ENCODE measurements at places on chromosomes 5 and 9.

DNA sequence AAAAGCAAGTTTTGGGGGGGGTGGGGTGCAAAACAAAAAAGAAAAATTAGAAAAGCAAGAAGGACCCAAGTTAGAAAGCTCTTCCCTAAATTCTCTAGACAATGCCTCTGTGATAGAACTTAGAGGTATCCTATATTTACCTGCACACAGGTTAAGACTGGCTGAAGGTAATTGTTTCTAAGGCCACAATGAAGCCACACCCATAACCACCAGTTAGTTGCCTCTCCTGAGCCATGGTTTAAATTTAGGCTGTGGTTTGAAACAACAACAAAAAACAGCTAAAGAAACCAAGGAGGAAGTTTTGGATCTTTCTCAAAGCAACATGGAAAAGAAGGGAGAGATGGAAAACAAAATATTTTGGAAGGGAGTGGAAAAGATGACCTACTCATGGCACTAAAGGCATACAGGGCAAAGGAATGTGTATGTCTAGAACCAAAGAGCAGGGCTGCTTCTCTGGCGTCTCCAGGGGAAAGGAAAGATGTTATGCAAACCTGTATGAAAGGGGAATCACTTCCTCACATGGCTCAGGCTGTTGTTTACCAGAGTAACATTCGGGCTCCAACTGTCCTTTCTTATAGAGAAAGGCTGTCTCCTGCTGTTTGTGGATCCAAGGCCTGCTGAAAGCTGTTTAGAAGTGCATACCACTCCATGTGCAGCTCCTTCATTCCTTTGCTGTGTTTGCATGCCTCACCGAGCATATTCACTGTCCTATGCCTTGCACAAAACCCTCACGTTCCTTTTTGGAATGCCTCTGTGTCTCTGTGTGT is 408.9 kb upstream of the MPDZ start:
- ATAC-seq: no peak

- ATAC-seq: no peak
Measured at GRCh38 chr9:97558701-97559101, 57.2 kb downstream of the TMOD1 start.

DNA sequence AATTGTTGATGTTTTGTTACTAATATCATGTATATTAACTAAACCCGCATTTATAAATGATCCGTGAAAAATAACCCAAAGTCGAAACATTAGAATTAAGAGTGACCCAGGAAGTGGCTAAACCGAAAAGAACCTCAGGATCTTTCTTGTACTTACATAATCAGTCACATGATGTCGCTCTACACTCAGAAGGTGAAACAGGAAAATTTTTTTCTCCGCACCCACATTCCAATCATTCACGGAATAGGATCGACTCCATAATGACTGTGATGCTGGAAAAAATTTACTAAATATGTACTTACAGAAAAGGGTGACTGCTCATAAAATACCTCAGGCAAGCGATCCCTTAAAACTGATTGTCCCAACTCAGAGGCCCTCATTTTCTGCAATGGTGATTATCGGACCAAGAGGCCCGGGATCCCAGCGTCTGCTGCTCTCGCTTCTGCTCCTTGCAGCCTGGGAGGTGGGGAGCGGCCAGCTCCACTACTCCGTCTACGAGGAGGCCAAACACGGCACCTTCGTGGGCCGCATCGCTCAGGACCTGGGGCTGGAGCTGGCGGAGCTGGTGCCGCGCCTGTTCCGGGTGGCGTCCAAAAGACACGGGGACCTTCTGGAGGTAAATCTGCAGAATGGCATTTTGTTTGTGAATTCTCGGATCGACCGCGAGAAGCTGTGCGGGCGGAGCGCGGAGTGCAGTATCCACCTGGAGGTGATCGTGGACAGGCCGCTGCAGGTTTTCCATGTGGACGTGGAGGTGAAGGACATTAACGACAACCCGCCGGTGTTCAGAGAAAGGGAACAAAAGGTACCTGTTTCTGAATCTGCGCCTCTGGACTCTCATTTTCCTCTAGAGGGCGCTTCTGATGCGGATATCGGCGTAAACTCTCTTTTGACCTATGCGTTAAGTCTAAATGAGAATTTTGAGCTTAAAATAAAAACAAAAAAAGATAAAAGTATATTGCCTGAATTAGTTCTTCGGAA is at the start of gene PCDHA12:
PCDHA12 (plus strand) TSS at position 224 of the 981 bp plus-strand sequence; CDS start at position 389, 165 bp downstream.
- ATAC-seq: no peak

DNA sequence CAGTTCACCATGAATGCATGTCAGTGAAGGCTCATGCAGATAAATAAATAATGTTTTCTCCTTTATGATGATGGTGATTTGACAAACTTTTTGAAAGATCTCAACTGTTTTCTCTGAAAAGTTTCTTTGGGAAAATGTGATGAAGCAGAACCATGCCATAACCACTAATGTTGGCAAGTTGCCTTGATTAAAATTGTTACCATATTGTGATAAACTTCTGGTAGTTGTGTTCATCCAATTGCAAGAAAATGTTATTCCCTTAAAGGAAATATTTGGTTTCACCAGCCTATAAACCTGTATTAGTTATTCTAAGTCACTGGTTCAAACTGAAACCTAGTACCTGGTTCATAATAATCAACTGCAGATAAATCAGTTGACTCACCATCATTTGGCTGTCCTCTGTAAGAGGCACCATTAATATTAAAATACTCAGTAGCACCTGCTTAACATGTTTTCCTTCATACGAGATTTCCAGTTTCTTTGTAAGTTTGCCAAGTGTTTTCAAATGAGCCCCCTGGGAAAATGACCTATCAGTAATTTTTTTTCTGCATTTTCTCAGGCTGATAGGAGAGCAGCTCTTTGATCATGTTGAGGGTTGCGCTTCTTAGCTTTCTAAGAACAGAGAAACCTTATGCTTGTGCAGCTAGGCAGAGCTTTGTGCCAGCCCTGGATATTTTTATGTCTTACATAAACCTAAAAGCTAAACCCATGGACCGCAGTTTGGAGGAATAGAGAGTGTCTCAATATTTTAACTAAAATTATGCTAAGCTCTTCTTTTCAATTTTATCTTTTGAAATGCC is 88.0 kb downstream of the LURAP1L start:
- ATAC-seq: no peak

DNA sequence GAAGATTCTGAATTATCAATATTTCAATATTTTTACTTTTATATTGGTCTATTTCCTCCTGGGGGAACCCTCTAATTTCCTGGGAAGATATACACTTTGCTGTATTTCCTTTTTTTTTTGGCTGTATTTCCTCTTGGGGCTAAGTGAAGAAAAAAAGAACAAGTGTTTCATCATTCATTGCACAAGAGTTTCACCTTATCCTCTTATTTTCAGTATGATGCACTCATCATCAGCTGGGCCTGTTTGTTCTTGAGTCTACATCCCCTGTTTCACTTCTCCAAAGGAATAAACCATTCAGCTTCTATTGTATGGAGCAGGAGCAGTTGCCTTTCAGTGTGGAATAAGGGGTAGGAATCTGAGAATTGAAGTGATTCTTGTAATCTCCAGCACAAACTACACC is 210.8 kb downstream of the FAM170A start:
- no peak for ATAC-seq

GRCh38 chr5:65086234-65086890 is 317.6 kb downstream of the CWC27 start:
- ATAC-seq: no peak

GRCh38 chr5:116695681-116696080 is 121.1 kb upstream of the SEMA6A start:
- ATAC-seq: no peak

DNA sequence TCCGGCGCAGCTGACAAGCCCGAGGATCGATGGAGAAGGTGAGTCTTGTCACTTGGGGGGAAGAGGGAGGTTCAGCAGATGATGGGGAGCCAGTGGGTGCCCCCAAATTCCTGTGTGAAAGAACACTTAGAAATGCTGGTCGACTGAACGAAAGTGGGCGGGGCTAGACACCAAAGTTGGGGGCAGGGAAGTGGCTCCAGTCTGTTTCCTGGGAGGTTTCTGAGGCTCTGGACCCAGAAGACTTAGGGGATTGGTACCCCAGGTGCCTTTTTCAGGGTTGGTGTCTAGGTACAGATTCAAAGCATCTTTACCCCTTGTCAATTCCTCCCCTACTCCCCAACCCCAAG is 278.6 kb downstream of the ZSWIM6 start:
- ATAC-seq: no peak

DNA sequence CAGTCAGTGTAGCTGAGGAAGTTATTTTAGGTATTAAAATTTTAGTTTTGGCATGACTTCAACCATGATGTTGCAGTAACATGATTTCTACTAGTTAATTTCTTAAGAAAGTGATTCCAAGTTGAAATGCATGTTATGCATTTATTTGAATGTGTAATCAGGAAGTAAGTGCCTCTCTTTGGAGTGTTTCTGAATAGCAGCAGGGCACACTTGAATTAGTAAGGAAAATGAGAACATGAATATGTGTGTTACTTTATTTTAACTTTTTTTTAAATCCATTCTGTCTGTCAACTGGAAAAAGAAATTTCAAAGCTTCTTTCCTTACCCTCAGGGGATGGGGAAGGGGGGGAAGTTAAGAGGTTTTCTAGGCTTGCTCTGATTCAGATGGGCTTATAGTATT is 40.4 kb downstream of the CTNNA1 start:
- no peak for ATAC-seq

GRCh38 chr5:73411936-73412596 is 36.5 kb downstream of the FOXD1 start:
- no peak for ATAC-seq

DNA sequence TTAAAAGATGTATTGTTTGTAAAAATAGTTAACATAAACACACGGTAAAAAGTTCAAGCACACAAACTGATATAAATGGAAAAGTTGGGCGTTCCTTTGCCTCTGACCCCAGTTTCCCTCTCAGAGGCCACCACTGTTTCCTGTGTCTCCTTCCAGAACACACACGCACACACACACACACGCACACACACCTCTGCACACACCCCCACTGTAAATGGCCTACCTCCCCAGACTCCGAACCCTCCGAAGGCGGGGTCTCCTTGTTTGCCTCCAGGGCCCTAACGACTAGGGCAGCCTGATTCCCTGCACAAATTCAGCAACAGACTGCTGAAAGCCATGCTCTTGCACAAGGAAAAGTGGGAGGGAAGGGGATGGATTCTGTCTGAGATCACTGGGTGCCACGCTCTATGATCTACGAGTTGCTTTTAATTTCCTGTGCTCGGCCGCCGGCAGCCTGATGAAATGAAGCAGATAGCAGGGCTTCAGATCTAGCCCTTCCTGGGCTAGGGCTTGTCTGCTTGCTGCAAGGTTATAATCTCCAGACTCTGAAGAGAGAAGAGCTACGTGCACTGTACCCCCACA is 184.0 kb upstream of the IL12B start:
- no peak for ATAC-seq

DNA sequence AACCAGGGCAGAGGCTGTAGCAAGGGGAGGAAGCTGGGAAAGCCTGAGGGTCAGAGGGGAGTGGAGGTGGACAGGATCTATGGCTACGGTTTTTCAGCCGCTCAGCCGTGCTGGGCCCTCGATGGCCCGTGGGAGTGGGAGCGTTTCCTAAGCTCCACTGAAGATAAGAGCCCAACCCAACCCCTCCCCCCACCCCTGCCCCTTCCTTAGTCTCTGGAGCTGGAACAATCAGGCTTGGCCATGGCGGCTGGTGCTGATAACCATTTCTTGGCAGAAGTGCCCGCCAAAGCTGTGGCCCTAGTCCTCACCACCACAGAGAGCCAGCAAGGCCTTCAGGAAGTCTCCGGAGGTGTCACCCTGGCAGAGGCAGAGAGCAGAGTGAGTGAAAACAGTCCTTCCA is 20.3 kb upstream of the TNIP1 start:
- ATAC-seq: no peak

DNA sequence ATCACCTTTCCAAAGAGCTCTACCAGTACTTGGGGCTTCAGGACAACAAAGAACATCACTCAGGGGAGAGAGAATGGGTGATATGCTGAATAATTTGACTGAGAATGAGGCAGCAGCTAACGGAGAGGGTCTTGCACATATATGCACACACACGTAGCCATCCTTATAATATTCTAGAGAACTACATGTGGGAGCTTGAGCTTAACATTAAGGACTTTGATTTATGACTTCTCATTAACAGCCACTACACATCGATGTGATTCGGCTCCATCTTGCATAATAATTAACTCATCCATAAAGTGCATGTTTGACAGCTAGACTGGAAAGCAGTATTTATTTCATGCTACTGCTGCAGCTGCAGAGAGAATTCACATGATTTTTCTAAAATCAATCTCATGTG is 163.4 kb downstream of the RAB3C start:
- ATAC-seq: no peak

- peak; percentile 91 for ATAC-seq
Measured at GRCh38 chr5:180803181-180804128, 849 bp upstream of the MGAT1 start.

DNA sequence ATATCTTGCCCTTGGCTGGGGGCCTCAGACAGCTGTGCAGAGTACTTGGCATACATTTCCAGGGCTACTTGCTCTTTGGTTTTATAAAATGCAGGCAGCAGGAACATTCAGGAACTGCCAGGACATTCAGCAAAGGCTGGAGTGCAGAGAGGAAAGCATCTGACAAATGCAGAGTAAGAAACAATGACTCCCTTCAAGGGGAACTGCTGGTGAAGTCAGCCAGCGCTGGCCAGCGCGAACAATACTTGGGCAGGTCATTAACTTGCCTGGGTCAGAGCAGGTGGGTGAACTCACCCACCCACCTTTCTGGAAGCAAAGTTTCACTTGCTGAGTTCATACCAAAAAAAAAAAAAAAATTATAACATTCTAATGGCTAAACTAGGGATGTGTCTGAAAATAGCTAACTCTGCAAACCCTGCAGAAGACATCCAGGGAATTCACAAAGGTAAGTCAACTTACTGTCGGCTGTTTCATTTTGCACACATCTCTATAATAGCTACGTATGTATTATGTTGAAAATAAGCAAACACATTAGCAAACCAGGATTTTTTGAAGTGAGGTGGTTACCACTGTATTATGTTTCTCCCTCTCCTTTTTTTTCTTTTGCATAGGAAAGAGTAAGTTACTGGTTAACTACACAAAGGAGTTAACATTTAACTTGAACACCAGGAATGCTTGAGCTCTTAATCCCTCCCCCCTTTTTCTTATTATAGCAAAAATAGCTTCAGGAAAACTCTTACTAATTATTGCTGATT is 152.2 kb downstream of the GLIS3 start:
- ATAC-seq: no peak

DNA sequence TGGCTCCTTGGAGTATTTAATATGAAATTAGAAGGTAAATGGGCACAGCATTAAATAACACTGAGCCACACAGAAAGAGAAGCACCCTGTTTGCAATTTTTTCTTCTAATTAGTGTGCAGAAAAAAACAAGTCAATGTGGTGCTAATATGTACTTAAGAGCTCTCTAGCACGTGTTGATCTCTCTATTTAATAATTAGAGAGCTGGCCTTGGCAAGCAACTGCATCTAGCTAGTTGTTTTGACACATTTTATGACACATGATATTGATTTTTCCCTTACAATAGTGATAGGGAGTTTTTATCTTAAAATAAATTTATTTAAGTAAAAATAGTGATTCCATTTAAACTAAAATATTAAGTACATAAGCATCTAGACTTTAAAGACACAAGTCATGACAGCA is 54.5 kb upstream of the NUDT12 start:
- no peak for ATAC-seq

DNA sequence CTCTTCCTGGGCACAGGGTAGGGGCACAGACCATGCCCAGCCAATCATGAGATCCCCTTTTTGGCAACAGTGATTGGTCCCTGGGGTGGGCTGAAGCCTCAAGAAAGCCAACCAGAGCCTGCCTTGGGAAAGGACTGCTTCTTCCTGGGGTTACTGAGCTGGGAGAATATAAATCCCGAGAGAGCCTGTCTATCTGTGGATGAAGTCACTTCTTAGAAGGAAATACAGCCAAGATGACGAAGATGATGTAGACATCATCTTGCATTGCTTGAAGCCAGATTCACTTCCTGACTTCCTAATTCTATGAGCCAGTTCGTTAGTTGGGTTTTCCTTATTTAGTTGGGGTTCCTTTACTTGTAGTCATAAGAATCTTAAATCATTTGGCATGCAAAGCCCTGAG is 50.1 kb upstream of the PWWP2A start:
- ATAC-seq: no peak
